ENCODE measurements at places on chromosomes 2 and 18.

GRCh38 chr2:215851696-215852095 lies 161.7 kb downstream of the MREG start:
- no peak for DNase-seq

DNA sequence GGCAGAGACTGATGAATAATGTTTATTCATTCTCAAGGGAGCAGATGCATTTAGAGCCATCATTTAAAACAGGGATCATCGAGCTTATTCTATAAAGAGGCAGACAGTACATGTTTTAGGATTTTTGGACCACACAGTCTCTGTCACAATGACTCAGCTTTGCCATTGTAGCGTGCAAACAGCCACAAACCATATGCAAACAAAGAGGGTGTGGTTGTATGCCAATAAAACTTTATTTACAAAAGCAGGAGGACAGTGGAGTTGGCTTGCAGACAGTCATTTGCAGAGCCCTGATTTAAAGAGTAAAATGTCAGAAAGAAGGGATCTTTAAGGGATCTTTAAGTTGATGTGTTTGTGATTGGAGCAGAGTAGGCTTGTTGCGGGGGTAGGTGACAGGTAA lies 51.5 kb downstream of the SMIM21 start:
- DNase-seq: no peak

- DNase-seq: no peak
Observed at GRCh38 chr2:178473931-178474330, 4.5 kb downstream of the FKBP7 start.

- DNase-seq: peak; percentile 15
Observed at GRCh38 chr2:237201461-237202287, 116.0 kb downstream of the COPS8 start.

GRCh38 chr2:108803045-108803736 lies 16.6 kb downstream of the CCDC138 start:
- no peak for DNase-seq

DNA sequence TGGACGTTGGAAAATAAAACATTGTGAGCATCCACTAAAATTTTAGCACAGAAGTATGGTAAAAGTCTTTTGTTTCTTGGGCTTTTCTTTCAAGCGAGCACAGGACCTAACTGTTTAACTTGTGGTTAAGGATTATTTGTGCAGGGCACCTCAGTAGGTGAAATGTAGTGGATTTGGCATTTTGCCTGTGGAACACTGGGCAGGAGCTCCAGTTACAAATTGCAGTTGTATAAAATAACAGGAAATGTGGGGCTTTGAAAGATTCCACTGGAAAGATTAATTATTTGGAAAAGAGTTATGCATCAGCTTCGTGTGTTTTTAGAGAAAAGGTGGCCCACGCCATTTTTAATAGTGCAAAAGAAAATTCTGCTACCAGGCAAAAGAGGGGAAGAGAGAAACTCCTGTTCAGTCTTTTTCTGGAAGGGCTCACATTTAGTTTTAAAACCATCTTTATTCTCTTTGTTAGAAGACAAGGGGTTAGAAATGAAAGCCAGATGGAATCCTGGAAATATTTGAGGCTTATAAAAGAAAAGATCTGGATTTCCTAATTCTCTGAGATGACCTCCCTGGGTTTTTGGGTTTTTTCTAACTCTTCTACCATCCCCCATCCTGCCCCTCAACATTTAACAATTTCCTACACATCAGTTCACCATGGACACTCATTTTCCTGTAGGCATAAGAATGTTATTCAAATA lies 144.3 kb upstream of the SERTAD2 start:
- no peak for DNase-seq

- no peak for DNase-seq
Observed at GRCh38 chr18:68438983-68439382, 275.9 kb downstream of the TMX3 start.

DNA sequence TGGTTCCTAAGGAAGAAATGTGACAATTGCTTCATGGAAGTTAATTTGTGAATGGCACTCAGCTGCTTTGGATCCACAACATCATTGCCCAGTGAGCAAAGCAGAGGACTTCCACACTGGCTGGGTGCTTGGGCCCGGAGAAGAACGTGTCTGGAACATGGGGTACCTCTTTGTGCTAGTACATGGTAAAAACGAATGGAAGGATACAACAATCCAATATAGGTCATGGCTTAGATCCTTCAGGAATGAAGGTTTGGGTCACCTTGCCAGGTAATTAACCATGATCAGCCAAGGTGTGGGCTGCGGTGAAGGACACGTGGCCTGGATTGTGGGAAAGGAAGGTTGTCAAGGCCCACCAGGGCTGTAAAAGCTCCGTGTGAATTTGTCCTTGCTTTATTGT lies 245.9 kb upstream of the HS6ST1 start:
- no peak for DNase-seq

GRCh38 chr2:240369801-240370585 lies 65.5 kb upstream of the GPC1 start:
- peak; percentile 77 for DNase-seq

GRCh38 chr18:59639136-59639535 lies 58.1 kb downstream of the CCBE1 start:
- no peak for DNase-seq

DNA sequence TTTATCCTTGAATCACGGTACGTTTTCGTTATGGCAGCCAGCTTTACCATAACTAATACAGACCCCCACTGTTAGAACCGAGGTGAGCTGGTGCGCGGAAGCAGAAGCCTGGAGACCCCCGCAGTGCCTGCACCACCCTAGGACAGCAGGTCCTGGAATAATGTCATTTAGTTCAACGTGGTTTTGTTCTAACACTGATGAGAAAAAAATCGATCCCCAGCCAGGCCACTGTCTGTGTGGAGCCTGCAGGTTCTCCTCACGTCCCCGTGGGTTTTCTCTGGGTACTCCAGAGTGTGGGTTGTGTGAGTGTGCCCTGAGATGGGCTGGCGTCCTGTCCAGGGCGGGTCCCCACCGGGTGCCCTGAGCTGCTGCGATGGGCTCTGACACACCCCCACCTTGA lies 69.9 kb upstream of the ST3GAL5 start:
- no peak for DNase-seq

DNA sequence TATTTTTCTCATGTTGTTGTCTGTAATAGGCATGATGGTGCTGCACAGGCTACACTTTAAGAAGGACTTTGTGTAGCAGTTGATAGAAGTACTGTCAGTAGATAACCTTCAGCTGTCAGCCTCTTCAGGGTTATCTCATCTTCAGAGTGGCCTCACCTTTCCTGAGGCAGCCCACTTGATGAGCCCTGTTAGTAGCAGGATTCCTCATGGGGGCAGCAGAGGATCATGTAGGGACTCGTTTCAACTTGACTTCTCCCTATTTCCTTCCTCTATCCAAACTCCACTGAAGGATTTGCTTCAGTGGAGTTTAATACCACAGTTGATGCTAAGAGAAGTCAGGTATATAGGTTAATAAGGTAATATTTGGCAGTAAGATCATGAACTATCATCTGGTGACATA lies 530.3 kb upstream of the FSIP2 start:
- DNase-seq: no peak

GRCh38 chr2:179050755-179051154 lies 818 bp upstream of the CCDC141 start:
- no peak for DNase-seq

GRCh38 chr2:221203856-221204255 lies 368.2 kb downstream of the EPHA4 start:
- DNase-seq: no peak

DNA sequence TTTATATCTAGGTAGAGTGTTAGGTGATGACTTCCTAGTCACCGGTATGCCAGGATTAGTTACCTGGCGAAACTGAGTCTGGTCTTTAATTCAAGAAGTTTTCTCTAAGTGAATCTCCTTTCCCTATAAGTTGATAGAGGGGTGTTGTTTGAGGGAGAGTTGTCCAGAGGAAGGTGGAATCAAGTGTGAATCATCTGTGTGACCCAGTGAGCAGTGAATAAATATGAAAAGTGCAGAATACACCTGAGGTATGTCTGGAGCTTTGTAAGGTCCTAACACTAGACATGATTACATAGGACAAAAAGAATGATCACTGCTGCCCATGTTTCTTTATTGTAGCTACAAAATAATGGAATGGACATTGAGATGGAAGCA lies 11.2 kb downstream of the POU3F3 start:
- no peak for DNase-seq

DNA sequence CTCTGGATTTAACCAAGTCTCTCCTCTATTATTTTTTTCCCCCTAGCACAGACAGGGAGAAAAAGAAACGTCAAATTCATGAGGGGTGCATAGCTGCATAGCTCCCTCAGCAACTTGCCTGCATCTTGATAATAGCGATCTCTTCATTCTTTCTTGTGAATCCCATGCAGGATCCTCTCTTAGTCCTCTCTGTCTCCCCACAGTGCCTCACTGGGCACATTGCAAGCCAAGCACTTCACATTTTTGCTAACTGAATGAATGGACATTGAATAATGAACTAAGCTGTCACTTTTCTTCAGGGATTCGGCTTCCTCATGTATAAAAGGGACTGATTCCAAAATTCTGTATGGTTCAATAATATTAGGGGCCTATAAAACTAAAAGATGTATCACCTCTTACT lies 2.9 kb upstream of the EPB41L3 start:
- DNase-seq: no peak

DNA sequence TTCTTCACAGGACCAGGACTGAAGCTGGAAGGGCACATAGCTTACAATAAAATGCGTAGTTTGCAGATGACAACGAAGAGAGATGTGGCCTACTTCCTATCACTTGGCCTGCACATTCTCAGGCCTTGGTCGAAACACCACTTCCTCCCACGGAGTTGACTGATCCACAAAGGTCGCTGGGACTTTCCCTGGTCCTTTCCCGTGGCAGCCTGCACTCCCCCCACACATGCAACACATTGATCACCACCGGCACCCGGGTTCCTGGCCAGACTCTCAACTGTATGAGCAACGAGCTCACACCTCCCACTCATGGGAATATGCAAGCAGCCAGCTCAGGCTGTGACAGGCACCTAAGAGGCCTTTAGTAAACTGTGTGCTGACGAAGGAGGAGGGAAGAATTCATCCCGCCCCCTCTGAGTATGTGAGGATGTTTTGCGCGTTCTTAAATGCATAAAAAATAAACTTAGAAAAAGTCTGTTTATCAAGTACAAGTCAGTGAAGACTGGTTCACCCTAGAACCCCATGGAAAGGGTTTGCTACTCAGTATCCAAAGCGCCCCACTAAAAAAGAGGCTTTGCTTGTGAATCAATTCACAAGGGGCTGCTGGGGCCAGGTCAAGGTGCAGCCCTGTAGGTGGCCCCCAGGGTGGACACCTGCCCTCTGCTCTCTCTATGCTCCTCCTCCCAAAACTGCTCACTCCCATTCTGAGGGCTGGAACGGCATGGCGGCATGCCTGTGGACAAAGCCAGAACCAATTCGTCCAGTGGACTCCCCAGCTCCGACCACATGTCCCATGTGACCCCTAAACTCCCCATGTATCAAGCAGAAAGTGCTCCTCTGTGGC lies 154.3 kb downstream of the EIPR1 start:
- DNase-seq: no peak

GRCh38 chr2:39920307-39920801 lies 141.3 kb upstream of the THUMPD2 start:
- no peak for DNase-seq

DNA sequence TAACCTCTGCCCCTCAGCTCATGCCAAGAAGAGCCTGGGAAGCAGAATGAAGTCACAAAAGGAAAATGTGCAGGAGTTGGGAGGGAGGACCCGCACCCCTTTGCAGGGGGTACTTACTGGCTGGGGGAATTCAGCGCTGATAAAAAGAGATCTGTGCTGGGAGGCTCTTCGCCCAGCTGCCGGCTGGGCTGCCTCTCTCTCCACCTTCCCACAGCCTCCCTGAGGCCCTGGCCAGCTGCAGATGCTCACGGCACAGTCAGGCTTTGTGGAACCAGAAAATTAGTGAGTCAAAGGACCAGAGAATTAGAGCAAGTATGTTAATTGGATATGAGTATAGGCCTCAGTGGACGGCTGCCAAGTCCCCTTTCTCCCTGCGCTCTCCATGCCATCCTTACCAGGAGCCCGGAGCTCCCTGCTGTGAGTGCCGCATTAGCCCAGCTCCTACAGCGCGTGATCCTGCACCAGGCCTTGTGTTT lies 181.7 kb upstream of the SH3BP4 start:
- DNase-seq: peak; percentile 69

- peak; percentile 31 for DNase-seq
Observed at GRCh38 chr18:80175451-80176204, 66.6 kb downstream of the ADNP2 start.

DNA sequence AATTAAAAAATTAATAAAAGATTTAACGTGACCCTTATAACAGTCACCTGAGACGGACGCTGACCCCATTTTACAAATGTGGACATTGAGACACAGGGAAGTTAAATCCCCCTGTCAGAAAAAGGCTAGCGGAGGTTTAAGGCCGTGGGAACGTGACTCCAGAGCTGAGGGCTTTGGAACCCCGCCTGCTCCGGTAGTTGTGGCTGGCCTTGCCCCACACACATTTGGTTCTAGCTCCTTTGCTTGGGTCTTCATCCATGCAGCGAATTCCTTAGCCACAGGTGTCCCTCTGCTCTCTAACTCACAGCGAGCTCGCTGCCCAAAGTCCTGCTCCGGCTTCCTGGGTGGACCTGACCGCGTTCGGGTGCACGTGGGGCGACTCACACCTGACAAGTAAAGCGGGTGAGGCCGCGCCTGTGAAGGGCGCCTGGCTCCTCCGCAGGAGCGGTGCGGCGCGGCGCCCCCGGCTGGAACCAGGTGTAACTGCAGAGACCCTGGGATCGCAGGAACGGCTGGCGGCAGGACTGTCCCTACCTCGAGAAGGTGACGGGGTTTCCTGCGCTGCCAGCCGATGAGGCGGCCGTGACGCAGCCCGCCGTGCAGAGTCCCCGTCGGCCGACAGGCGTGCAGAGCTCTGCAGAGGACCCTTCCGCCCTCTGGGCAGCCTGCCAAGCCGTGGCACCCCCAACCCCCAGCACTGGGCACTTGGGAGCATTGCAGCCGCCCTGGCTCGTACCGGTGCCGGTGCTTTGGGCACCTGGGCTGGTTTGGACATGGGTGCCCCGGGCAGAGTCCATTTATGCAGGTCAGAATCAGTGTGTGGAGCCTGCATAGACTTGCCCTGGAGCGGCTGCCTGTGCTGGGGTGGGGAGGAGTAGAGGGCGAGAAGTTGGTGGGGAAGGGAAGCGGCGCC lies 2.4 kb upstream of the PROC start:
- peak; percentile 93 for DNase-seq
